ENCODE measurements at places on chromosomes 13 and 19. TPM values are rescaled to one million over a fixed set of nuclear protein-coding genes. Genes with fewer than 3 reads are reported as not detected.

The FOSB gene
- 15.4 TPM for total RNA-seq

The RPL21 gene
- 1,143 TPM for total RNA-seq

The LTBP4 gene
- 75.8 TPM for total RNA-seq

The NLRP4 gene
- not detected for total RNA-seq

The IGFL3 gene
- not detected for total RNA-seq

The SLC17A7 gene
- total RNA-seq, result not detected

The LILRB1 gene
- total RNA-seq, result not detected

The ZNF418 gene
- 4.4 TPM for total RNA-seq

The ZNF98 gene
- total RNA-seq, result 0.07 TPM

The KL gene
- not detected for total RNA-seq

The REEP6 gene
- 4.2 TPM for total RNA-seq

The CYP4F8 gene
- not detected for total RNA-seq

The MISP gene
- 95.0 TPM for total RNA-seq

The CGB1 gene
- not detected for total RNA-seq

The AMER2 gene
- total RNA-seq, result not detected

The CEACAM8 gene
- total RNA-seq, result not detected

The ZNF345 gene
- total RNA-seq, result 4.0 TPM

The GPC6 gene
- total RNA-seq, result 0.34 TPM

The ADAT3 gene
- total RNA-seq, result 1.4 TPM

The POU4F1 gene
- not detected for total RNA-seq

The F7 gene
- not detected for total RNA-seq

The OSCAR gene
- 1.0 TPM for total RNA-seq

The GPR12 gene
- not detected for total RNA-seq

The AKAP11 gene
- 43.1 TPM for total RNA-seq

The WDR88 gene
- total RNA-seq, result not detected

The EID2 gene
- total RNA-seq, result 8.5 TPM

The BEST2 gene
- not detected for total RNA-seq

The RASAL3 gene
- total RNA-seq, result not detected

The IZUMO1 gene
- total RNA-seq, result 0.68 TPM

The ZBTB32 gene
- total RNA-seq, result not detected

The GRK1 gene
- not detected for total RNA-seq

The TIMM29 gene
- 28.3 TPM for total RNA-seq

The IQCN gene
- not detected for total RNA-seq

The ELSPBP1 gene
- total RNA-seq, result not detected

The PRTN3 gene
- total RNA-seq, result not detected

The MOB3A gene
- 49.2 TPM for total RNA-seq

The FXYD7 gene
- total RNA-seq, result not detected

The ZNF441 gene
- total RNA-seq, result 8.2 TPM

The MBD3L2 gene
- not detected for total RNA-seq

The TGFBR3L gene
- total RNA-seq, result 5.8 TPM

The PLPP2 gene
- total RNA-seq, result 45.5 TPM

The ZNF808 gene
- total RNA-seq, result 18.5 TPM

Data from nasal cavity respiratory epithelium epithelial cell of viscerocranial mucosa (primary cell).